ENCODE measurements at places on chromosomes 6 and 20. TPM values are rescaled to one million over a fixed set of nuclear protein-coding genes. Genes with fewer than 3 reads are reported as not detected.

WFDC5 gene
- polyA plus RNA-seq = not detected

GRCh38 chr6:152206072-152206818, 398.8 kb downstream of the ESR1 start:
- no peak for DNase-seq
- H3K27me3 ChIP-seq = no peaks in the 10 kb centered on the region
- peaks cover 36% of the 10 kb centered on the region for H3K36me3 ChIP-seq
- no peak overlapping the region for H3K4me3 ChIP-seq

MAD2L1BP gene
- polyA plus RNA-seq = 33.5 TPM

DNA sequence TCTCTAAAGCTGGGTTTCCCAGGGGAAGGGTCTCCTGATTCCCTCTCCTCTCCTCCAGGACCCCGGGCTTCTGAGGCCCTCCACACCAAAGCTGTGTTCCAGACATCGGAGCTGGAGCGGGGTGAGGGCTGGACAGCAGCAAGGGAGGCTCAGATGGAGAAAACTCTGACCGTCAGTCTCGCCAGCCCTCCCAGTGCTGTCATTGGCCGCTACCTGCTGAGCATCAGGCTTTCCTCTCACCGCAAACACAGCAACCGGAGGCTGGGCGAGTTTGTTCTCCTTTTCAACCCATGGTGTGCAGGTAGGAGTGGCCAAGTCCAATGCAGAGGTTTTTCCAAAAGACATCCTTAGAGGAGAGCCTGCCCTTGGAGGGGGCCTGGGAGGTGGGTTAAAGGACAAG, 14.4 kb downstream of the TGM6 start:
- no peaks in the 10 kb centered on the region for H3K27me3 ChIP-seq
- no peak for DNase-seq
- H3K4me3 ChIP-seq = no peak overlapping the region
- peaks cover 7% of the 10 kb centered on the region for H3K4me1 ChIP-seq

DNA sequence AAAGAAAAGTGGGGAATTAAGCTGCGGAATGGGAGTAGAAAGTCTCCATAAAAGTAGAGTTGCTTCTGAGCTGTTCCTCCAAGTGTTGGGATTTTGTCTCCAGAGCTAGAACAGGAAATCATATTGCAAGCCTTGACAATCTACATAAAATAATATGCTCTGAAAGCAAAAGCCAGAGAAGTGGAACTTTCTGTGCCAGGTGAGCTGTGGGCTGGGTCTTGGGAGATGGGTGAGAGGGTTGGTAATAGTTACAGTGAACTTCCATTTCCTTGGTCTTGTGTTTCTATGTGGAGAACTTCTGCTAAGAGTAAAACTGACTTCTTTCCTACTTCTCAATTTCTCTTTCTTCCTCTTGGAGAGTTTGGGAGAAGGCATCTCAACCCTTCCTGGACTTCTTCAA, 6.3 kb upstream of the HMGN4 start:
- H3K4me3 ChIP-seq = no peak overlapping the region
- peaks cover 14% of the 10 kb centered on the region for H3K4me1 ChIP-seq
- H3K27ac ChIP-seq = no peak overlapping the region
- no peaks in the 10 kb centered on the region for H3K36me3 ChIP-seq

- H3K27me3 ChIP-seq = no peaks in the 10 kb centered on the region
- no peak overlapping the region for H3K4me3 ChIP-seq
- H3K27ac ChIP-seq = no peak overlapping the region
- H3K4me1 ChIP-seq = no peaks in the 10 kb centered on the region
Measured at GRCh38 chr6:54633601-54634000, 213.0 kb upstream of the FAM83B start.

- DNase-seq = no peak
- no peaks in the 10 kb centered on the region for H3K4me1 ChIP-seq
- no peak overlapping the region for H3K27ac ChIP-seq
- H3K4me3 ChIP-seq = no peak overlapping the region
- no peaks in the 10 kb centered on the region for H3K27me3 ChIP-seq
Measured at GRCh38 chr6:135577059-135577538, 79.6 kb upstream of the AHI1 start.

- H3K4me1 ChIP-seq = no peaks in the 10 kb centered on the region
- H3K4me3 ChIP-seq = no peak overlapping the region
- H3K27ac ChIP-seq = no peak overlapping the region
- no peaks in the 10 kb centered on the region for H3K27me3 ChIP-seq
- no peaks in the 10 kb centered on the region for H3K36me3 ChIP-seq
- DNase-seq = no peak
Measured at GRCh38 chr20:52217689-52218395, 26.3 kb upstream of the ZFP64 start.

FOXO3 gene
- polyA plus RNA-seq = 17.5 TPM

DNA sequence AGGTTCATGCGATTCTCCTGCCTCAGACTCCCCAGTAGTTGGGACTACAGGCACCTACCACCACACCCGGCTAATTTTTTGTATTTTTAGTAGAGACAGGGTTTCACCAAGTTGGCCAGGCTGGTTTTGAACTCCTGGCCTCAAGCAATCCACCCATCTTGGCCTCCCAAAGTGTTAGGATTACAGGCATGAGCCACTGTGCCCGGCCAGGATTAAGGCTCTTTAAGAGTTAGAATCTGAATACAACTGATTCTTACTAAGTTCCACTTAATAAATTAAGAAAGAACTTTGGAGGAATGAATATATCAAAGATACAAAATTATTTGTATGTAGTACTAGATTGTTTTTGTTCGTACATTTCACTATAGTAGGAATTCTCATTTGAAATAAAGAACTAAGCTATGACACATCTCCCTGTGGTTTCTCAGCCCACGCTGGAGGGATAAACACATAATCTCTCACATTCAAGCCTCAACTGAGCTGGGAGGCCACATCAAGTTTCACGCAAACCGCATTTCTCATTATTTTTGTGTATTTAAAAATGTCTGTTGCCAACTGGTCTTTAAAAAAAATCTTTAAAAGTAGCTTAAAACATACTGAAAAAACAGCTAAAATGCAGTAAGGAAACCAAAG, 34.2 kb downstream of the DTNBP1 start:
- no peak overlapping the region for H3K27ac ChIP-seq
- no peak overlapping the region for H3K4me3 ChIP-seq
- H3K4me1 ChIP-seq = no peaks in the 10 kb centered on the region
- no peaks in the 10 kb centered on the region for H3K27me3 ChIP-seq
- no peak for DNase-seq

GRCh38 chr20:13101706-13102105, 92.9 kb downstream of the SPTLC3 start:
- H3K27ac ChIP-seq = no peak overlapping the region
- H3K4me1 ChIP-seq = no peaks in the 10 kb centered on the region
- H3K4me3 ChIP-seq = no peak overlapping the region
- no peaks in the 10 kb centered on the region for H3K27me3 ChIP-seq

EBF4 gene
- 0.12 TPM for polyA plus RNA-seq

BTNL2 gene
- not detected for polyA plus RNA-seq

SFTA2 gene
- not detected for polyA plus RNA-seq

WRNIP1 gene
- 17.8 TPM for polyA plus RNA-seq

GRCh38 chr20:45407067-45407745, 883 bp upstream of the DBNDD2 start:
- H3K27me3 ChIP-seq = peaks cover 37% of the 10 kb centered on the region
- H3K36me3 ChIP-seq = peaks cover 6% of the 10 kb centered on the region
- no peak overlapping the region for H3K27ac ChIP-seq

GRCh38 chr6:116562614-116563013, 8.7 kb upstream of the RWDD1 start:
- no peak for DNase-seq
- no peaks in the 10 kb centered on the region for H3K27me3 ChIP-seq
- H3K4me3 ChIP-seq = no peak overlapping the region
- no peaks in the 10 kb centered on the region for H3K36me3 ChIP-seq
- H3K4me1 ChIP-seq = peaks cover 6% of the 10 kb centered on the region

GRCh38 chr6:52571099-52571755, 5.6 kb downstream of the TRAM2 start:
- H3K27ac ChIP-seq = no peak overlapping the region
- no peaks in the 10 kb centered on the region for H3K36me3 ChIP-seq

DNA sequence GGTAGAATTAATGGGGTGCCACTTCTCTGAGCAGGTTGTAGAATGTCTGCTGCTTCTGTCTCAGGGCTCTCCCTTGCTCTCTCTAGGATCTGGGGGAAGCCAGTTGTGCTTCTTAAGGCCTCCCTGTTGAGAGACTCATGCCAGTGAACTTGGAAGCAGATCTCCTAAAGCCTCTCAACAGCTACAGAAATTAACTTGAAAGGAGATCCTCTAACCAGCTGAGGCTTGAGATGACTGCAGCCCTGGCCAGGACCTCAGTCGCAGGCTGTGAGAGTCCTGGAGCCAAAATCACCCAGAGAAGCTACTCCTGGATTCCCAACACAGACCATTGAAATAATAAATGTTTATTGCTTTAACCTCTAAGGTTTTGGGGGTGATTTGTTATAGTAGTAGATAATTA, 180.2 kb upstream of the MARCKS start:
- no peaks in the 10 kb centered on the region for H3K36me3 ChIP-seq
- no peak overlapping the region for H3K4me3 ChIP-seq
- DNase-seq = no peak
- no peak overlapping the region for H3K27ac ChIP-seq

ECT2L gene
- not detected for polyA plus RNA-seq

B3GAT2 gene
- polyA plus RNA-seq = not detected

Data from CD14-positive monocyte (primary cell).